ENCODE measurements at places on chromosomes 16 and 17.

DNA sequence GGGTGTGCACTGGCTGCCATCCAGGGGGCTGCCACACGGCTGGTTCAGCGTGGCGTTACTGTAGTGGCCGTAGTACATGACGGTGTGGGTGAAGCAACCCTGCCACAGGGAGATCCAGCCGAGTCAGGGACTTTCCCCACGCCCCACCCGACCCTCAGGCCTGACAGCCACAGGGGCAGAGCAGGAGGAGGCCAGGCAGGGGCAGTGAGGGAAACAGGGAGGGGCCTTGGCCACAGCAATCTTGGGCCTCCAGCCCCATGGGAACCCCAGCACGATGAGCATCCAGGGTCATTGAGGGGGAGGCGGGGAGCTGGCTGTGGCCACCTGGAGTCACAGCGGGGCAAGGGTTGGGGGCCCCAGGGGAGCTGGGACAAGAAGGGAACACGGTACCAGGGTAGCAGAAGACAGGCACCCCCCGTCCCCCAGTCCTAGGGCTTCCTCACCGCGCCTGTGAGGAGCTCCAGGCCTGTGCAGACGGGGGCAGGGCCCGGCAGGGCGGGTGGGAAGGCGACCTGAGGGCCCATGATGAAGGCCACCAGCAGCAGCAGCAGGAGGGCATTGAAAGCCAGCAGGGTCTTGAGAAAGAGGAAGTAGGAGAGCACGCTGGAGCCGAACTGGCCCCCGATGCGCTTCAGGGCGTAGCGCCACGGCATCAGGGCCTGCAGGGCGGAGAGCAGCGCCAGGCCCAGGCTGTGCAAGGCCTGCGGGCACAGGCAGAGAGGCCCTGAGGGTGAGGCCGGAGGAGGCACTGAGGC, 4.3 kb downstream of the TMC6 start:
- DNase-seq = no peak

- DNase-seq = no peak
These were observed 79.3 kb downstream of the PRKCB start for GRCh38 chr16:23914946-23915530.

DNA sequence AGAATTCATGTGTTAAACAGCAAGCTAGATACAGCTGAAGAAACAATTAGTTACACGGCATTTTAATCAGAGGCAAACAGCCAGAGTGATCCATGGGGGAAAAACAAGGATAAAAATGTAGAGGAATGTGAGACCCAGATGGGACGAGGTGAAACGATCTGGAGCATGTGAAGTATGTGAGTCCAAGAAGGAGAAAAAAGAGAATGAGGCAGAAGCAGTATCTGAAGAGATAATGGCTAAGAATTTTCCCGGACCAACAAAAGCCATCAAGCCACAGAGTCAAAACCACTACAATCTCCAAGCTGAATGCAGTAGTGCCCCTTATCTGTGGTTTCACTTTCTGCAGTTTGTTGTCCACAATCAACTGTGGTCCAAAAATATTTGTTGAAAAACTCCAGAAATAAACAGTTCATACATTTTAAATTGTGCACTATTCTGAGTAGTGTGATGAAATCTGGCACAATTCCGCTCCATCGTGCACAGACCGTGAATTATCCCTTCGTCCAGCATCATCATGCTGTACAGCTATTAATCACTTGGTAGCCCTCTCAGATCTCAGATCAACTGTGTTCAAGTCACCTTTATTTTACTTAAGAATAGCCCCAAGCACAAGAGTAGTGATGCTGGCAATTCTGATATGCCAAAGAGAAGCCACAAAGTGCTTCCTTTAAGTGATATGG, 18.8 kb downstream of the MYH10 start:
- DNase-seq = no peak

DNA sequence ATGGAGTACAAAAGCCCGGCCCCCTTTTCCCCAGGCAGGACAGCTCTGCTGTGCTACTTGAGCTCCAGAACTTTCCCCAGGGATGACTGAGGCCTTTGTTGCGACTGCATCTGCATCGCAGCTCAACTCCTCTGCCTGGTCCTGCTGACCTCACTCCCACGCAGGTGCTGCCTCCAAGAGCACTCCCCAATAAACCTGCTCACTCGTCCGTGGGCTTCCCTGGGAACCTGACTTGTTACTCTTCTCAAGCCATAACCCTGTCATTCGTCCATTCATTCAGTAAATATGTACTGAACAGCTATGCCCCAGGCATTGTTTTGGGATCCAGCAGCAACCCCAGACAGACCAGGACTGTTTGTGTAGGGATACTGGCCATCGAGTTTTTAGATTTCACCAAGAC, 11.6 kb upstream of the RMI2 start:
- DNase-seq = no peak

GRCh38 chr17:56822725-56823124, 11.0 kb downstream of the C17orf67 start:
- no peak for DNase-seq

DNA sequence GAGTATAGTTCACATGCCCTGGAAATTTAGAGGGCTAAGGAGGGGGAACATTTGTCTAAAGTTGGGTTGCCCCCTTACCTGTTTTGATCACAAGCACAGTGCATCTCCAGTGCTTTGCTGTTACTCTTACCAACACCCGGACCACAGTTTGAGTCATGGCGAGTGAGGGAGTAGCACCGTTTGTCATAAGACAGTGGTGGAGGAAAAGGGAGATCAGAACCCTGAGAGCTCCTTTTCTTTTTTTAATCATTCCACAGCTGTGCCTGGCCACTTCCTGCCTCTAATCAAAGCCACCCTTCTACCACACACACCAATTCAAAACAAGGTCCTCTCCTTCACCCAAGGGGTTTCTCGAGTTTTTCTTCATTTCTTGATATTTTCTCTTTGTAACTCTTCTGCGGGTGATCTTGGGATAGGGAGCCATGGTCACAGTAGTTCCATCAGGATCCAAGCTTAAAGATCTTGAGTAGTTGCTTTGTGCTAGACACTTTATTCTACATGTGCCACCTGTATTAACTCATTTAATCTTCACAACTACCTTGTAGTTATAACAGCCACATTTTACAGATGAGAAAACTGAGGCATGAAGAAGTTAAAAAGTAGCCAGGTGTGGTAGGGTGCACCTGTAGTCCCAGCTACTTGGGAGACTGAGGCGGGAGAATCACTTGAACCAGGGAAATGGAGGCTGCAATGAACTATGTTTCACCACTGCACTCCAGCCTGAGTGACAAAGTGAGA, 5.0 kb upstream of the MYL4 start:
- DNase-seq = no peak

DNA sequence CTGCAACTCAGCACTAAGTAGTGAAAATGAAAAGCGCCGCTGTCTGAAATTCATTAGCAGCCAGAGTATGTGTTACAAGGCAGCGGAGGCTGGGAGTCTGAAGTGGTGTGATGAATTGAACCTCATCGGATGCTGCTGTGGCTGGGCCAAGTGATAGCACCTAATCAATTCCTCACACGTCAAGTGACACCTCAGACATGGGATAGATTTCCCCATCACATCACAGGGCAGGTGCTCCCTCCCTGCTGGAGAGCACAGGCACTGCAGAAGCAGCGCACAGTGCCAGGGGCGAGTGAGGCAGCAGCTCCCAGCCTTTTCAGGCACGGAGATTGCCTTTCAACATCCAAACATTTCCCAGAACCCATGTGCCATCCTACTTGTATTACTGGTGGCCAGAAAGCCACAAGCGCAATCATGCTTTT, 32.2 kb downstream of the DRC3 start:
- DNase-seq = no peak

DNA sequence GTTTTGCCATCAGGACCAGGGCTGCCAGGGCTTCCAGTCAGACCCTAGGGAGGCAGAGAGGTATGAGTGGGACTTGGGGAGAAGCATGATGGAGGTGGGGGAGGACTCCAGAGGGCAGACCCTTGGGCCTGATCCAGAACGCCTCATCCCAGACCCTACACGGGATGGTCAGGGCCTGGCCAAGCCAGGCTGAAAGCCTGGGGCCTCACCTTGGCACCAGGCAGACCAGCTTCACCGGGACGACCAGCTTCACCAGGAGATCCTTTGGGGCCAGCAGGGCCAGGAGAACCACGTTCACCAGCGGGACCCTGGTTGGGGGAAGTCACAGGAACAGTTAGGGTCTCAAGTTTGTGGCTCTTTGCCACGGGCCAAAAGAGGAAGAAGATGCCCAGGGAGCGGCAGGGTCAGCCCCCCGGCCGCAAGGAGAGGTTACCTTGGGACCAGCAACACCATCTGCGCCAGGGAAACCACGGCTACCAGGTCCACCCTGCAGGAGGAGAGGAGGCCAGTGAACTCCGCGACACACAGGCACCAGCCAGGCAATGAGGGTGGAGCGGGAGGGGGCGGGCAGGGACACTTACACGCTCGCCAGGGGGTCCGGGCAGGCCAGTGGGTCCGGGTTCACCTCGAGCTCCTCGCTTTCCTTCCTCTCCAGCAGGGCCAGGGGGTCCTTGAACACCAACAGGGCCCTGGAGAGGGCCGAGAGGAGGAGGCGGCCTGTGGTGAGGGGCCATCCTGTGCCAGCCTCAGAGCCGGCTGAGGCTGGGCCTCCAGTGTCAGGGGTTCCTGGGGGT, 7.1 kb downstream of the COL1A1 start:
- no peak for DNase-seq

Data from stimulated activated CD4-positive, alpha-beta T cell treated with anti-CD3 and anti-CD28 coated beads, TNF-alpha, amount 100 ng/mL, for 48 hours (primary cell).